CD4-positive, alpha-beta T cell treated with Interleukin-6 at 100 ng/mL for 8 hours (primary cell): ENCODE measurements at places on chromosomes 3 and 15.

DNA sequence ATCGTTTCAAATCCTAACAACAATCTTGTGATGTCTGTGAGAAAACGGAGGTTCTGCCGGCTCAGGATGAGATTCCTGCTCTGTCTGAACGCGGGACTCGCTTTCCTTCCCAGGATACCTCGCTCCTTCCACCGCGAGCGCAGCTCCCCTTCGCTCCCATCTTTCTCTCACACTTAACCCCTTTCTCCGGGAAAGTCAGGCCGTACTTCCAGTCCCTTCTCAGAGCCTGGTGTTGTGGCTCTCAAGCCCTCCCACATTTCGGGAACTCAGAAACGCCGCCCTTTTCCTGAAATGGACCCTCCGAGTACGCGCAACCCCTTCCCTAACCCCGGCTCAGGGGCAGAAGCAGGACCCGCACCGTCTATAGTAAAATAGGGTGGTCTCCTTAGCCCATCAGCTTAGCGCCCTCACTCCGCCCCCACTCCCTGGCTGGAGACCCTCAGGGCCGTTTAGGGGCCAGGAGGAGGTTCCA lies 378 bp upstream of the FEM1B start:
- no peak for DNase-seq

GRCh38 chr3:128907706-128908445 lies 28.5 kb downstream of the ACAD9 start:
- DNase-seq = no peak

- DNase-seq = no peak
These were observed 895.6 kb downstream of the ROBO1 start for GRCh38 chr3:78872195-78872594.

DNA sequence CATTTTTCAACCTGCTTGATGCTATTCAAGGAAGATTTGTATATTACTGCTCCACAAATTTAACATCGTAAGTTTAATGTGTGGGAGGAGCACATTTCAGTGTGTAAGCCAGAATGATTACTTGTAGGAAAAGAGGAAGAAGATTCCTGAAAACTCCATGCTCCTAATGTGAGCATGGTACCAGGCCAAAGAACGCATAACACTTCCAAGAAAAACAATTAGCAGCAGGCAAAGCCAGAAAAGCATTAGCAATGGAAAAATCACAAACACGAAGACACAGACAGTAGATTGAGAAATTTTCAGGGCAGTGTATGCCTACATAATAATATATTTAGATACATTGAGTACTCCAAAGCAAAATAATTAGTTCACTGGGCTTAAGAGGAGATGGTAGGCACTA lies 96.6 kb upstream of the CBLB start:
- DNase-seq = no peak

DNA sequence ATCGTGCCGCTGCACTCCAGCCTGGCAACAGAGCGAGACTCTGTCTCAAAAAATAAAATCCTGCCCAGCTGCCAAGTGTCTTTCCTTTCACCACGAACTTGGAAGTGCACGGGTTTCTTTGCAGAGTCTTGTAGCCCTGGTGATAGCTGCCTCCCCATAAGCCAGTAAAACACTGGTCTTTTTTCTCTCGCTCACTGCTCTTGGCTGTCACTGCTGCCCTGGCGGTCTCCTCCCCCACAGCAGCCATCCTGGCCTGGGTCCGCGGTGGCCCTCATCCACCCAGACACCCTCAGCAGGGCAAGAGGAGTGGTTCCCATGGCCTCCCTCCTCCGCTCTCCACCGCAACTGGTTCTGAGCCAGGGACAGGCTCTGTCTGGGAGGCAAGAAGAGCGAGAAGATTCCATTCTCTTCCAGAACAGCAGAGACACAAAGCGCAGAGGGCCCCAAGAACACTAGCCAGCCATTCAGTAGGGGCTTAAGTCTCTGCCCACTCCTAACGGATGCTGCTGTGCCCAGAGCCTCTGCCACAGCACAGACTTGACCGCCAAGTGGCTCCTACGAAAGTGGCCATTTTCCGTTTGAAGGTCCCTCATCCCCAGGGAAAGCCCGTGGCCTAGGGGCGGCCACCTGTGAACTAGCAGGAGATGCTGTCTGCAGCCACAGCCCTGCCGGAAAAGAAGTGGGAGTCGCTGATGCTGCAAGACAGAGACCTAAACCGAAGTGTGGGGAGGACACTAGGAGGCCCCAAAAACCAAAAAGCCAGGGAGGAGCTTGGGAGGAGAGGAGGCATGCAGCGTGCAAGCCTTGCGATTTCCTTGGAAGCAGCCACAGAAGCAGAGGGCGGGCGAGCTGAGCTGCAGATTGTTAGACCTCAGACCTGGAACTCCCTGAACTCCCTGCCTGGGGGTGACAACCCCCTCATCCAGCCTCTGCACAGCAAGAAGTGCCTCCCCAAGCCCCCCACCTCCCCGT lies 44.1 kb downstream of the KLHL25 start:
- DNase-seq = no peak

DNA sequence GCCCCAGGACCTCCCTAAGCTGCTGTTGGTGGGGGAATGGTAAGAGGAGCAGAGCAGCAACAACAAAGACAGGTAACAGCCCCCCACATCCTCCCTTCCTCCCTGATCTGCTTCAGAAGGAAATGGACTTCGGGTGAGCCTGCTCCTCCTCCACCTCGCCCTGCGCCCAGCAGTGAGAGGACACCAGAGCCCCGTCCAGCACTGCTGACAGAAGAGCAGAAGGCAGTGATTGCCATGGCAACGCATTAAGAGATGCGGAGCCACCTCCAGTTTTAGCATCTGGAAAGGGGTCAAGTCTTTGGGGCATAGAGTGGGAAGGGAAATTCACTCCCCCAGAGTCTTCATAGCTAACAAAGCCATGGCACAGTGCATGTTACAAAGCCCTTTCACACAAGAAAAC lies 77.6 kb upstream of the HRH1 start:
- no peak for DNase-seq

- DNase-seq = no peak
These were observed 14.7 kb downstream of the PAK2 start for GRCh38 chr3:196754091-196754981.

GRCh38 chr3:94402126-94402525 lies 339.3 kb downstream of the NSUN3 start:
- DNase-seq = no peak

DNA sequence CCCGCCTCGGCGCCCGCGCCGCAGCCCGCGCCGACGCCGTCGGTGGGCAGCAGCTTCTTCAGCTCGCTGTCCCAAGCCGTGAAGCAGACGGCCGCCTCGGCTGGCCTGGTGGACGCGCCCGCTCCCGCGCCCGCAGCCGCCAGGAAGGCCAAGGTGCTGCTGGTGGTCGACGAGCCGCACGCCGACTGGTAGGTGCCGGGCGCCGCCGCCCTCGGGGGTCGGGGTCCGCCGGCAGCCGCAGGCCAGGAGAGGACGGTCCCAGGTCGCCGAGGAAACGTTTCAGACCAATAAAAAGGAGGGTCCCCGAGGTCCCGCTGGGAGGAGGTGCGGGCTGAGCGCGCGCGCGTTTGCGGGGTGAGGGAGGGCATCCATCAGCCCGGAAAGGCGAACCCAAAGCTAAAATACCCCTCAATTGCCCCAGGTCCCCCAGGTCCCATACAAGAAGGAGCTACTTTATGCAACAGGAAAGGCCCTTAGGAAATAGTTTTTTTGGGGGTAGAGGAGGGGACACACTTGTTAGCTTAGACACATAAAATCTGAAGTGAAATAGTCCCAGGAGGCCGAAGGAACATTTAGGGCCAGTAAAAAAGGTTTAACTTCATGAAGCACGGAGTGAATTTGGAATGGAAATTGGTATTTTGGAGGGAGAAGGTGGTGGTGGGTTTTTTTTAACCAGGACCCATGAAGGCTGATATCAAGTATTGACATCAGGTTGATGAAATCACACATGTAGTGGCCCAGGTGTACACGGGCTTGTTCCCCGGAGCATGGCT lies 739 bp downstream of the SYN2 start:
- no peak for DNase-seq

- DNase-seq = no peak
These were observed 498.6 kb downstream of the ZPLD1 start for GRCh38 chr3:102933377-102933776.

GRCh38 chr15:80743189-80743833 lies 35.9 kb upstream of the CEMIP start:
- no peak for DNase-seq

GRCh38 chr3:197800379-197800778 lies 9.3 kb downstream of the LRCH3 start:
- no peak for DNase-seq

DNA sequence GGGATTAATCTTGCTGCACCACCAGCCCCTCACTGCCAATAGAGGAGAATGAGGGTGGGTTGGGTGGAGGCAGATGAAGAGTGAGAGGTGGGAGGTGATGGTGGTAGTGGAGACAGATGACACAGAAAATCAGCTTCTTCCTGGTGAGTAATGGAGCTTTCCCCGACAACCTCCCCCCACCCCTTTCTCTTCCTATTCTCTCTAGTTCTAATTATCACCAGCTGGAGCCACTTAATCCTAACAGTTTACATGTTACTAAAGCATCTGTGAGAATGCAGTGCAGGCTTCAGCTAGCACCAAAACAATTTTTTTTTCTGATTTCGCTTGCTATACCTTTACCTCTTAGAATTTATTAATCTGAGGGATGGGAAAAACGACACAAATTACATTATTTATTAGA lies 116.1 kb upstream of the DNAJC19 start:
- no peak for DNase-seq

GRCh38 chr15:32104061-32104995 lies 74.0 kb downstream of the CHRNA7 start:
- DNase-seq = no peak

DNA sequence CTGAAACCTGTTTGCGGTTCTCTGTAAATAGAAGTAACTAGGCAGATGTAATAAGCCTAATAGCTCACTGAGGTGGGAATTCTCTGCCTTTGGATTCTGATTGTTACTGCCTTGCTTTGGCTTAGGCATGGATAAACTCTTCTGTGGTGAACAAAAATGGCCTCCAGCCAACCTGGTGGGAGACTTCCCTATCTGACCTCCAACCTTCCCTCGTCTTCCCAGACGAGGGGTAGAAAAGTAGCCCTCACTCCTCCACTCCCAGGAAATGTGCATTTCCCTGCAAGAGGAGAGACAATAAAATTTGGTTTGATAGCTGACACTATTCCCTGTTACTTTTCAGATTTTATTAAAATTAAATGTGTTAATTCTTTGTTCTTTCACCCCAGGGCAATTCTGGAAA lies 606 bp upstream of the CD96 start:
- DNase-seq = no peak

DNA sequence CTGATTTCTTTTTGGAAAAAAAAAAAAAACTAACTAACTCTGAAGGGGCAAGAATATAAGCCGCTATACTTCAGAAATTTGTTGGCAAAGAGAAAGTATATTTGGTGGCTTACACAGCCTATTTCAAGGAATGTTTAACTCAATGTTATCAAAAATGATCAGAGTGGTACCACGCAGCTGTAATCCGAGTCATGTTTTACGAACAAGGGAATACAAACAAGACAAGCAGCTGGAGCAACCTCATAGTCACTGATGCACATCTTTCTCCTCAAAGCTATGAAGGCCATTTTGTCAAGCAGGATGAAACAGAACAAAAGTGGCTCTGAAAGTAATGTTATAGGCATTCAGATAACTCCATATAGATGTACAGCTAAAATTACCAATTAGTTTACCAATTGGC lies 81.2 kb downstream of the SCAPER start:
- DNase-seq = no peak

DNA sequence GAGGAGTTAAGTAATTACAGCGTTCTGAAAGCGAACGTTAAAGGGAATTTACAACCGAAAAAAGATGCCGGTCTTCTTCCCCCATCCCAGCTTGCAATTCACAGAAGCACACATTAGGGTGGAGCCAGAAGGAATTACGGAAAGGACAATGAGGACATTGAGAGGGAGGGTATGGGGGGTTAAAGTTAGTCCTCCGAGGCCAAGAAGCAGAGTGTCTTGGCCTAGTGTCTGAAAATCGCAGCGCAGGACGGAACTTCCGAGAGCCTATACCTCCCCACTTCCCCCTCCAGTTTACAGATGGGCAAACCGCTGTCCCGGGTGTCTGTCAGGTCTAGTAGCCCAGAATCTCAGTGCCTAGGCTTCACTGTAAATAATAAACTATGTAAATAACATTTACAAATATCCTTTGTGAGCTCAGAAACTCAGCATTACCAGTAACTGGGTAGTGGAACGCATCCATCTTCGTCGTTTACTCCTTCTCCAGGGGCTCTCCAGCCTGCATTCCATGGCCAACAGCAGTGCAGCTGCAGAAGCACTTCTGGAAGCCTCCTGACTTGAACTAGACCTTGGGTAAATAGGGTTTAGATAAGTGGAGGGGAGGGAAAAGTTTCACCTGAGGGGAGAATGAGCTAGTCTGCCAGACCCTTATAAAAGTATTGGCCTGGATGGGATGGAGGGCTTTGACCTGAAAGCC lies 922 bp downstream of the ADPRH start:
- DNase-seq = no peak

DNA sequence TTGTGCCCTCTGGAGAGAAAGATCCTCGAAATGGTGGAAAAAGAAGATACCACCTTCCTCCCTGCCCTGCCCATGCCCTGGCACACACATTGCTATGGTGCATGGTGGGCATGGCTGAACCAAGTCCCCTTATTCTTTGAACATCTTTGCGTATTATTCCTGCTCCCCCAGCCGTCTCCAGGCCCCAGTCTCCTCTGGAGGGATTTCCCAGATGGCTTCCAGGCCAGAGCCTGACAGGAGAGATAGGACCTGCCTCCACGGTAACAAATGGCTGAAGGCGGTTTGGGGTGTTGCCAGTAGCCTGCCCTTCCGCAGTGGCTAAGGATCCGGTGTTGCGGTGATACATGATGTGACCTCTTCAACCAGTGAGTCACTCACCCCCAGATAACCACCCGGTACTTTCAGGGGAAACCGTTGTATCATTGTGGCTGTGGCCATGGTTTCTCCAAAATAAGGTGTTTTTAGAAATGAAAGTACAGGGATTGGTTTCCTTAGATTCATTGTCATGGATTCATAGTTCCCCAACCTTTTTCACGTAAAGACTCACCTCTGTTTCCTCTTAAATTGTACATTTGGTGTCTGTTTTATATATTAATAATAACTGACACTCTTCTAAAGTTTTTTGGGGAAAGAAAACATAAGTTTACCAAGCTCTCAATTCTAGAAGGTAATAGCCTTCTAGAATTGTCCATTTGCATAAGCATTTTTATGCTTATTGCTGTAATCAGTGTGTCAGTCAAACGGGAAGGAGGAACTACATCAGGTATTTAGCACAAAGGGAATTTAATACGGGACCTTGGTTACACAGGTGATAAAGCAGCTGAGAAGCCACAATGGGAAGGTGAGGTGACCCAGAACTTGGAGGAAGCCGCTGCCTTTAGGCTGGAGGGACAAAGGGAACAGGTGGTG lies 25.9 kb downstream of the SMAD3 start:
- peak; percentile 73 for DNase-seq
